ENCODE measurements at places on chromosomes 13 and 19.

DNA sequence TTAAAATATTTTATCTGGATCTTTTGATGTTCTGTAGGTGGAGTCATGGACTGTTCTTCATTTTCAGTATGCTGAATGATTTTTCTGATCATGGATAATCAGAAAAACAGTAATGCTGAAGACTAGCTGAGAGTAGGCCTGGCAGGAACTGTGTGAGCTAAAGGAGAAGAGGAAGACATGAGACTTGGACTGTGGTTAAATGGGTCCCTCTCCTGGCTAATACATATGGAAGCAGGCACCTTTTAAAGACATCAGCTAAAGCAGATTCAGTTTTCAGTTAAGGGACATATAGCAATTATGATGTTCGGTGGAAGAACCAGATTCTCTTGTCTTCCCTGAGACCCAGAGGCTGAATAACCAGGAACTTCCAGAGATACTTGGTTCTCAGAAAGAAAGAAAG lies 169.4 kb downstream of the OLFM4 start:
- no peak for DNase-seq

DNA sequence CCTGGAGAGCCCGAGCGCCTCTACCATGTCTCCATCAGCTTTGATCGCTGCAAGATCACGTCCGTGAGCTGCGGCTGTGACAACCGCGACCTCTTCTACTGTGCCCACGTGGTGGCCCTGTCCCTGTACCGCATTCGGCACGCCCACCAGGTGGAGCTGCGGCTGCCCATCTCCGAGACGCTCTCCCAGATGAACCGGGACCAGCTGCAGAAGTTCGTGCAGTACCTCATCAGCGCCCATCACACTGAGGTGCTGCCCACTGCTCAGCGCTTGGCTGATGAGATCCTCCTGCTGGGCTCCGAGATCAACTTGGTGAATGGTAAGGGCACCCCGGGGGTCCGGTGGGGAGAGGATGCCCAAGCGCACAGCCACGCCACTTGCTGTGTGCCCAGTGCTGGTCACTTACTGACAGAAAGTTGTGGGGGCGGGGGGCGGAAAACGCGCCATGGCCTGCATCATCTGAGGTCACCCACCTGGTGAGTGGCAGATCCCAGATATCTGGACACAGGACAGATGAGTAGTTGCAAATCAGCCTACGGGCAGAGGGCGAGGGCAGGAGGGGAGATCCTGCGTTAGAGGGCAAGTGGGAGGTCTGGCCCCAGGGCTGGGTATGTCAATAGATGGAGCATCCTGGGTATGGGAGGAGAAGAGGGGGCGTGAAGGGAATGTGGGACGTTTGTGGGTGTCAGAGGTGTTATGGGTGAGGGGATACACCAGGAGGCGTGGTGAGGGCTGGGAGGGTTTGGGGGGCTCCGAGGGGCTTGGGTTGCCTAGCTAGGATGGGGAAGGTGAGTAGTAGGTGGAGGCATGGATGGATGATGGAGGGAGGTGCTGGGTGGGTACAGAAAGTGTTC lies 9.8 kb downstream of the ZSWIM4 start:
- DNase-seq, result no peak

- DNase-seq, result no peak
Measured at GRCh38 chr19:33202546-33203507, 8.7 kb downstream of the LRP3 start.

DNA sequence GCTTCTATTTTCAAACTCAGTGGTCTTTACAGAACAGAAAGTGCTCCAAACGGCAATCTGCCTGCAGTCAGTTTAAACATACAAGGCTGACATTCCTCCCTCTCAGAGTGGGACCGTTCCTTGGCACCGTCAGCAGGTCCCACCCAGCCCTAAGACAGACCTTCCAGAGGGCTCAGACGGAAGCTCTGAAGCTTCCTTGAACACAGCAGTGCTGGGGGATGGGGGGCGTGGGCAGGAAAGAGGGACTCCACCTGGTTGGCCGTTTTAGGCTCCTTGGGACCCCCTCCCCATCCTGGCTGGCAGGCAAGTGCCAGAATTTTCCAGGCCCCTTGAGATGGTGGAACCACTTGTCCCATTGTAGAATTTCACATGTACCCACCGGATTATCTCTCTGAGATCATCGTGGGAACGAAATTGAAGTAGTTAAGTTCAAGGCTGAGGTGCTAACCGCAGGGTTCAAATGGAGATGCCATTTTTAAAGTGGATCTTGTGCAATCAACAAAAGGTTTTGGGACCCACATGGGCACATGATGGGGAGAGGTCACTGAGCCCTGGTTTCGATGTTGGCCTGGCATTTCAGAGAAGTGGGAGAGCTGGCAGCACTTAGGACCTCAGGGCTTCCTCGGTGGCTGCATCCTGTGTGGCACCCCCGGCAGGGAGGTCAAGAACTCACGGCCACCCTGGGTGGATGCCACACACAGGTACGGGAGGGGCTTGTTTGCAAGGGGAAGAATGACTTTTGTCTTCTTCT lies 46.2 kb downstream of the KLF2 start:
- DNase-seq, result no peak

DNA sequence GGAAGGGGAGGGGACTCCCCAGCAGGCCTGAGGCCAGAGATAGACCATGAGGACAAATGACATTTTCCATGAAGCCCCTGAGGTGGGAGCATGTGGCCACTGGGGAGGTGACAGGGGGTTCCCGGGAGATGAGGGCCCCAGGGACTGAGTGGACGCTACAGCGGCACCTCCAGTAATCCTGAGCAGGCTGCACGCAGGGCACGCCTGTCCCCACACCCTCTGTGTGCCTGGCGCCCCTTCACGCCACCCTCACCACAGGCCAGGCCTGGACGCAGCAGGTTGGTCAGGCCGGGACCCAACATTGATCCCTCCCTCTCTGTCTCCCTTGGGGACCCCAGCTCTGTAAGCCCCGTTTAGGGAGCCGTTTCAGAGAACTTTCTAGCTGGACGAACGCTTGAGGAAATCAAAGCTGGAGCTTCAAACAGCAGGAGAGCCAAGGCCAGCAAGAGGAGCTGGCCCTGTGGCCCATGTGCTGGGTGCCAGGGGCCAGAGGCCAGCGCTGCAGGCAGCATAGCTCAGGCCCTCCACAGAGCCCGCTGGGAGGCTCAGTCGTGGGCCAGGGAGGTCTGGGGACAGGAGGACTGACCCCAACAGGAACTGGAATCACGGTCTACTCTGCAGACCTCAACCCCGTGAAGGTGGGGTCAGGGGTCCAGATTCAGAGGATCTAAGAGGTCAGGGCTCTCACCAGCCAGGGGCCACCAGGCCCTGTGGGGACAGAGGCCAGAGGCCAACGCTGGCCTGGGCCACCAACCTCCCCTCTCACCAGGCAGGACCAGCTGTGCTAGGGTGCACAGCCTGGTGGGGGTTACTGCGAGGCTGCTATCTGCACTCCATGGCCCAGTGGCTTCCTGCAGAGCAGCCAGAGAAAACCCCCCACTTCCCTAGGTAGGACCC lies 14.6 kb downstream of the LSM4 start:
- no peak for DNase-seq

All from tibial nerve (tissue), 4 donors.